ENCODE measurements at places on chromosomes 4 and X.

GRCh38 chrX:13703589-13703988 is 14.7 kb downstream of the RAB9A start:
- DNase-seq = no peak

GRCh38 chr4:146267826-146268225 is 53.5 kb downstream of the REELD1 start:
- no peak for DNase-seq

DNA sequence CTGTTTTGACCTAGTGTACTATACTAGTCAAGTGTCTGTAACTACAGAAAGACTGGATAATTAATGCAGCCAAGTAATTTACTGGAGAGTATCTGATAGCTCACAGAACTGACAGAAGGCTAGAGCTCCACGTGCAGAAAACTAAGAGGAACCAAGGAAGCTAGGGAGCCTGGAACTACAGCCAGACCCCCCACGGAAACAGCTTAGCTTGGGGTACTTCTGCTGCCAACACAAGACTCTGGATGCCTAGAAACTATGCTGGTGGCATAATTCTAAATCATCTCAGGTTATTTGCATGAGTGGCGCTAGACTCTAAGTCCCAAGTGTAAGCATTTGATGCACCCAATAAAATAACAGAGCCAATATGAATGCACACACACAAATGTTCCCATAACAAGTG is 26.5 kb downstream of the HUWE1 start:
- DNase-seq = no peak

DNA sequence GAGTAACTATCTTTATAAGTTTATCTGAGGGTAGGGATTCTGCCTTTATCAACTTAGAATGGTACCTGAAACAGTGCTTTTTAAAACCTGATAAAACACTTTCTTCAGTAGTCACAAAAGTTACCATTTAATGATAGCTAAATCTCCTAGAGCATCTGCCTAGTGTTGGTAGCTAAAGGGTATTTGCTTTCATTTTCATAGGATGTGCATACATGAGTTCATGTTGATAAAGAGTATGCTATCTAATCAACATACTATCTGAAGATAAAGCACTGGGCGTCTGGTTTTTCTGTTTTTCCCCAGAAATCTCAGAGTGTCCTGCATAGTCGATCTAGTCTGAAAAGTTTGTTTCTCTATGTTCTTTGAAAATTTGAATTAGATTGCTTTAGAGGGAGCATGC is 75.1 kb downstream of the ADGRL3 start:
- DNase-seq = no peak

DNA sequence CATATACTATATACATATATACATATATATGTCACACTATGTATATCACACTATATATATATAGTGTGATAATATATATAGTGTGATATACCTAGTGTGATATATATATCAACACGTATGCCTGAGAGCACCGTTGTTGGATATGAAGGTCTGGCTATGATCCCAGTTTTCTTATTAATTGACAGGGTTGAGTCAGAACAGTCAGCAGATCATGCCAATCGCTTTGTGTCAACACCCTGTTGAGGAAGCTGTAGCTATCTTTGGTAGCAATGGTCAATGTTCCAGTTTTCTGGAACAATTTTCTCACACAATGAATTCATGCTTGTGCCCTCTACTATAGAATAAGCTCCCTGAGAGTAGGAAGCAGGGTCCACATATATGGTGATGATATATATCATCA is 496.0 kb upstream of the AGA start:
- no peak for DNase-seq

DNA sequence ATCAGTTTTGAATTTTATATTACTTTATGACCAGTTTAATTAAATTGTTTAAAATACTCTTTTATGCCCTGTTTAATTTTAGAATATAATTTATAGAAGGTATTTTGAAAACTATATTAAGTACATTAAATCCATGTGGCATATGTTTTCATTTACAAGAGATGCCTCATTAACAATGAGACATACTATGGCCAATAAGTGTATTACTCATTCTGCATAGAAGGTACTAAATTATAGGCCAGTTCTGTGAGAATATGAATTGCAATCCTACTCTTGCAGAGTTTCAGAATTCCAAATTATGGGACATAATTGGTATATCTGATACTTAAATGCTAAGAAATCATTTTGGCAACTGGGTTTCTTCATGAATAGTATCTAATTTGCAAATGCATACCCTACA is 951.1 kb downstream of the FAT4 start:
- DNase-seq = no peak

GRCh38 chrX:66914080-66914479 is 275.2 kb upstream of the EDA2R start:
- DNase-seq = no peak

GRCh38 chr4:19776021-19776459 is 475.7 kb upstream of the SLIT2 start:
- DNase-seq = no peak

GRCh38 chr4:53688186-53688790 is 97.0 kb upstream of the LNX1 start:
- peak; percentile 35 for DNase-seq

GRCh38 chrX:131577999-131578734 is 34.3 kb downstream of the OR13H1 start:
- no peak for DNase-seq

GRCh38 chrX:68917799-68918198 is 89.0 kb downstream of the EFNB1 start:
- DNase-seq = no peak

GRCh38 chr4:26299254-26299882 is 21.4 kb upstream of the RBPJ start:
- DNase-seq = no peak

- DNase-seq = no peak
These were observed 473 bp upstream of the USP51 start for GRCh38 chrX:55490121-55490520.

DNA sequence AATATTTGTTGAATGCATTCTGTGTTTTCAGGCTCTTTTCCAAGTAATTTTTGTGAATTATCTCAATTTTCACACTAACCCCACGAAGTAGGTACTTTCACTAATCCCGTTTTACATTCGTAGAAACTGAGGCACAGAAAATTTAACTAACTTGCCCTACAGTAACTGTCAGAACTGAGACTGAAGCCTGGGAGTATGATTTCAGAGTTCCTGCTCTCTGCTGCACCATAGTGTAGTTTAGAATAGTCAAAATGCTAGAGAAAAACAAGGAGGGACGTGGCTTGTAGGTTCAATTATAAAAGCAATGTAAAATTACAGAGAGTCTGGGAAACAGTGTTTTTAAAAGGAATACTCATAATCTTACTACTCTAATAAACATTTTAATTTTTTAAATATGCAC is 2.2 kb downstream of the CLCN3 start:
- DNase-seq = no peak

DNA sequence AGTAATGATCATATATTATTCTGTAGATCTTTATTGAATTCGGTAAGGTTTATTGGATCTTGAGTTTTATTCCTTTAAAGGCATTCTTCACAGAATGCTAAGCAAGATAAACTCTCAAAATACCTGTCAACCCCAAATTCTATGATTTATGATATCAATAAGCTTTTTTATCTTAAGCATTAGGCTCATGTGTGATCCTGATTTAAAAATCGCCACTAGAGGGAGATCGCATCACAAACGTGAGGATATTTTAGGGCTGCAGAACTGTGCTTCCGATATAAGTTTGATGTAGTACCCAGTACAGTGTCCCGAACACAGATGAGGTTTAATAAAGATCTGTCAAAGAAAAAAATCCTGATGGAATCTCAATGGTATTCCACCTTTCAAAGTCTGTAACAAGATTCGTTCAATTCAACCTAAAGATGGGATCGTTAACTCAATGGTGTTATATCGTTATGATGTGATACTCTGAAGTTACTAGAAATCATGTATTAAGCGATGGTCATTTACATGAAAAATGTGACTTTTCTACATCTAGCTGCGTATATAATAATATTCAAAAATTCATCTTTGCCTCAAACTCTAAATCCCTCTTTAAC is 169.0 kb downstream of the CORIN start:
- no peak for DNase-seq

- DNase-seq = peak; percentile 27
These were observed 3.9 kb downstream of the CTBP1 start for GRCh38 chr4:1244978-1245471.

GRCh38 chr4:10787365-10787764 is 102.8 kb upstream of the CLNK start:
- no peak for DNase-seq

GRCh38 chr4:13559413-13559812 is 15.1 kb upstream of the NKX3-2 start:
- no peak for DNase-seq

DNA sequence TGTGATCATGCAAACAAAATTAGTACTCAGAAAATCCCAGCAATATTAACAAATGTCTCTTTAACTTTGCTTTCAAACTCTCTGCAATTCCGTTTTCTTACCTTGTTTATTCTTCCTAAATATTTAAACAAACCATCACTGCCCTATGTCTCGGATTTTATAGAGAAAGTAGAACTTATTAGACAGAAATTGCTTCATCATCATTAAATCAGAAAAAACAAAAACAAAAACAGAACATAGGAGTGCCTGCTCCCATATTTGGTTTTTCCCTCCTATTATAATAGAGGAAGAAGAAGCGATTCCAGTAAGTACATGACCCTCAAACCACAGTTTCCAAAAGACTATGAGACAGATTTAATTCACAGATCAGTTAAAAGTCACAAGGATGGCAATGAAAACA is 1228.0 kb downstream of the RPA4 start:
- DNase-seq = no peak

- DNase-seq = no peak
These were observed 14.5 kb downstream of the CISD2 start for GRCh38 chr4:102883278-102883677.

DNA sequence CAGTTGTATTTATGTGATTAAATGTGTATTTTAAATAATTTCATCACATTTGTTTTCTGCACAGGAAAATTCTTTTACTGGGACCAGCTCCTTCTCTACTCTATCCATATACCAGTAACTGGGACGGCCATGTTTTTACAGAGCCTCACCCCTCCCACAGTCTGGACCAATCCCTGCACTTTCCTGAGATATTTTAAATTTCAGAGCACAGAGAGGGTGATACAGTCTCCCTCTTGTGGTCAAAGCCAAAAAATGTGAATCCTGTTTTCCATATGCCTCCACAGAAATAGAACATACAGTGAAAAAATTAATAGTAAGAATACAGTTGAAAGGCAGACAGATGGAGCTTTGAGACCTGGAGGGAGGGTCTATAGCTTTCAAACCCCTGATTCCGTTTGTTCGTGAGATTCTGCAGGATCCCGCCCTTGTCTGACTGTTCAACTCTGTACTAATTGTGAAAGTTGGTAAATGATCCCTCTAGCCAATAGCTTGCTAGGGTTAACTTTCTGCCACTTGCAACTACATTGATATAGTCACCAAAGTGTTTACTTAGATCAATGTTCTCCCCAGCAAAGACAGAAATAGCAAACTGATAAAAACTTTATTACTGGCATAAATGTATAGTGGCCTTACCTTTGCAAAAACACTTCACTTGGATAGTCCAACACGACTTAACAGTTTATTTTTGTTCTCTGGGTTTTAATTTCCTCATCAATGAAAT is 172.2 kb downstream of the PPARGC1A start:
- no peak for DNase-seq
